ENCODE measurements at places on chromosomes 7 and 10.

- DNase-seq, result no peak
These were observed 83.5 kb upstream of the KMT2C start for GRCh38 chr7:152519290-152519689.

GRCh38 chr7:116862951-116863670 lies 724 bp downstream of the CAPZA2 start:
- DNase-seq, result no peak

DNA sequence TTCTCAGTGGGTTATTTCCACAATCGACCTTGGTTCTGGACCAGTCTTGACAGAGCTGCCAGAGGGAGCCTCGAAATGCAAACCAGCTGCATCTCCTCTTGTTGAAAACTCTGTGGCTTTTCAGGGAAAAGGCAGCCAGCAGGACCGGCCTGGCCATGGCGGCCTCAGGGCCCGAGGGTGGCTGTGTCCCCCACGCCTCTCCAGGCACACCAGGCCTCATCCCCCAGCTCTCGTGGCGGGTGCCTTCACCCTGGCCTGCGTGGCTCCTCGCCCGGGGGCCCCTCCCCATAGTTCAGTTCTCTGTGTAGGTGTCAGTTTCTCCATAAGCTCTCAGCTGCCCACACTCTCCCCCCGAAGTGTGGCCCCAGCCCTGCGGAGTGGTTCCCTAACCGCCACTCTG lies 63.5 kb downstream of the MGMT start:
- DNase-seq, result no peak

GRCh38 chr7:41107938-41108448 lies 594.9 kb downstream of the INHBA start:
- no peak for DNase-seq

GRCh38 chr10:113309791-113310190 lies 243.1 kb upstream of the HABP2 start:
- no peak for DNase-seq

- DNase-seq, result no peak
These were observed 103.5 kb upstream of the FERD3L start for GRCh38 chr7:19248681-19249080.

DNA sequence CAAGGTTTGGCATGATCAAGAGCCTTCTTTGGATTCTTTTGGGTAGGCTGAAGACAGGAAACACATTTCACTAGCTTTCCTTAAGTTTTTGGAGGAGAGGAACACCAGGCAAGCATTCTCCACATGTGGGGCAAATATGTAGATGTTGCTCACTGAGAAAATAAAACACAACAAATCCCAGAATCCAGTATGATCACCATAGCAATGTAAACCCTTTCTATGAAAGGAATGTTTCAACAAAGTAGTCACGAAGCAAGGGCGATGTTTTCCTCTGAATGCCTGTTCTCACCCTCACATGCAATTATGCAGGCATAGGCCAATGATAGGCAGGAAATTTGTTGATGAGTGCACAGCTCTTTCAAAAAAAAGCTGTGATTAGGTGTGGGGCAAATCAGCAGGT lies 20.5 kb upstream of the CEP41 start:
- no peak for DNase-seq

DNA sequence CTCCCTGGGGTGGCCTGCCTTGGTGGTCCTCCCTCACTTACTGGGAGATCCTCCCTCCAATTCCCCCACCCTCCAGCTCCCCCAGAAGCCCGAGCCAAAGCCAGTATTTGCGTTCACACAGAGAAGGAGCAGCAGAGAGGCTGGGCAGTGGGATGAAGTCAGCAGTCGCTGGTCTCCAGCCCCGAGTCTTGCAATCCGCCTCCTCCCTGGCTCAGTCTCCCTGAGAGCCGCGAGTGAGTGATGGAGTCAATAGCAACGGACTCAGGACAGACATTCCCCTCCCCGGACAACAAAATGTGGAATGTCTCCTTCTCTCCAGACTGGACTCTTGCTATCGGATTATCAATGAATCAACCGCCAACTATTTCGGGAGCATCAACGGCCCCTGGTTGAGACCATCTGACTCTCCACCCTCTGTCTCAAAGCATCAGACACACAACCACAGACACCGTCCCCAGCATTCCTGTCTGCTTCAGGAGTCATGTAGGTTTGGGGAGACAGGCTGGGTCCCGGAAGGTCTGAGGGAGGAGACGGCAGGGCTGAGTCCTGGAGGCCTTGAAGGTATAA lies 178.4 kb downstream of the SH3PXD2A start:
- DNase-seq, result no peak

DNA sequence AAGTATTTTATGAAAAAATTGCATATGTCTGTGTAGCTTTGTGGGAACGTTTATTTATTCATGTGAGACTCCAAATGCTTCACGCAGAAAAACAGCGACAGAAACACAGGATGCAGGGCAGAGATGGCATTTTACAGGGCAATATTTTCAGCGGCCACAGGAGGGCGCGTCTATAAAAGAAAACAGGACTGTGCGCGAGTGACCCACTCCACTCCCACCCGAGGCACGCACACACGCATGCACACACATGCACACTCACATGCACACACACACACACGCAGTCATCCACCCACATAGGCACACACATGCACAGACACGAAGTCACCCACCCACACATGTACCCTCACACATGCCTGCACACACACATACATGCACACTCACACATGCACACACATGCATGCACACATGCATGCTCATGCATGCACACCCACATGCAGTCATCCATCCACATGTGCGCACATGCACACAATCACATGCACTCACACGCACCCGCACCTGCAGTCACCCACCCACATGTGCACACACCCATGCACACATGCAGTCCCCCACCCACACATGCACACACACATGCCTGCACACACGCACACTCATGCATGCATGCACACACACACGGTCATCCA lies 96.3 kb downstream of the DNAJB6 start:
- DNase-seq, result peak; percentile 56

DNA sequence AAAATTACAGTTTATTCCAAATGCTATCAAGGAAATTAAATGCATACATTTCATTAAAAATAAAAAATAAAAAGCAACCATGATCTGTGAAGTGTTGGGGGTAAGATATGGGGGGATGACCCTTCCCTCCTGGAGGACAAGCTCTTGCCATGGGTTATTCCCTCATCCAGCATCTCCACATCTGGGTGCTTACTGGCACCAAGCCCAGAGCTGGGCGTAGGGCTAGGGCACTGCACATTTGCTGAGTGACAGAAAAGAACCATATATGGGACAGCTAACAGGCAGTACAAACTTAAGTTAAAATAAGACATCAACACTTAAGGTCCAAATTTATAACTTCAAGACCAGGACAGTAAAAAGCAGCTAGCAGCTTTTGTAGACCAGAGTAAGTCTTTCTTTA lies 10.2 kb downstream of the CCDC6 start:
- no peak for DNase-seq

DNA sequence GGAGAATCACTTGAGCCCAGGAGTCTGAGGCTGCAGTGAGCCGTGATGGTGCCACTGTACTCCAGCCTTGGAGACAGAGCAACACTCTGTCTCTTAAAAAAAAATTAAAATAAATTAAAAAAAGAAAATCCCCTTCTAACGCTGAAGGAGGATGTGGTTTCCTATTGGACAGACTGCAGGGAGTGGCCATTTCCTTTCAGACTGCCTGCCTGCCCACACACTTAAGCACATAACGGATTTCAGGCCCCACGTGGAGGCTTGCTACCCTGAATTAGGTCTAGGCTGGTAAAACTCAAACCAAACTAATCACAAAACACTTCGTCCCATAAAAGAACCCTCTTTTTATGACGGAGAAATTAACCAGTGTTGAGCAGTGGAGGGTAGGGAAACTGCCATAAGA lies 34.0 kb downstream of the GATA3 start:
- no peak for DNase-seq

GRCh38 chr10:67667035-67667425 lies 29.0 kb downstream of the CTNNA3 start:
- no peak for DNase-seq

DNA sequence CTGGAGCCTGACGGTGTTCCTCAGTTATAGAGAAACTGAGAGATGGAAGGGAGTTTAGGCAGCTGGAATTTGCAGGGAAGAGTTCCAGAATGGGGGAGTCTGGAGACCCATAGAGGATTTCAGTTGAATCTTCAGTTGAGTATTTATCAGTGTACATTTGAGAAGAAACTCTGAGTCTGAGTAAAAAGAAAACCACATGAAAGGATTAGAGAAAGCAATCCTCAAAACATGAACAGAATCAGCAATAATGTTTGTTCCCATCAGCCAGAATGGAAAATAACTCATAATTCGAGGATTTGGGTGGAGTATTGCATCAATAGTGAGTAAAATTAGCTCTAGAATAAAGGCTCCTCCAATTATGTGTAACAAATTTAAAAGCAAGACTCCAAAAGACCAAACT lies 130.0 kb upstream of the AHR start:
- no peak for DNase-seq

- DNase-seq, result no peak
These were observed 78.1 kb downstream of the ARL4A start for GRCh38 chr7:12765431-12766100.

DNA sequence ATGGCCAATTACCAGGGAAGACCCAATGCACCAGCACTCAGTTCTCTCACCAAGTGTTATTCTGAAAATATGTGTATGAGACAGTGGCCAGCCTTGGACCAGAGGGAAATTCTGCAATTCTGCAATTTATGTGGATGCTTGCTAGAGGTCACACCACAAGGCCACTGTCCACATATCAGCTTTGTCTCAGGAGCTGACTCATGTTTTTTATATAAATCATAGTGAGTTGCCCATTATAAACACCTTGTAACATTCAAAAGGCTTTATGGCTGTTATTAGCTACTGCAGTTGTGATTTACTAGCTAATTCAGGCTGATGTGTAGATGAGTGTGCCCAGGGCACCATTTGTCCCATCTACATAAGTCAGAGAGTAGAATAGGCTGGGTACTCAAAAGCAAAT lies 649.0 kb downstream of the LRMDA start:
- DNase-seq, result no peak

DNA sequence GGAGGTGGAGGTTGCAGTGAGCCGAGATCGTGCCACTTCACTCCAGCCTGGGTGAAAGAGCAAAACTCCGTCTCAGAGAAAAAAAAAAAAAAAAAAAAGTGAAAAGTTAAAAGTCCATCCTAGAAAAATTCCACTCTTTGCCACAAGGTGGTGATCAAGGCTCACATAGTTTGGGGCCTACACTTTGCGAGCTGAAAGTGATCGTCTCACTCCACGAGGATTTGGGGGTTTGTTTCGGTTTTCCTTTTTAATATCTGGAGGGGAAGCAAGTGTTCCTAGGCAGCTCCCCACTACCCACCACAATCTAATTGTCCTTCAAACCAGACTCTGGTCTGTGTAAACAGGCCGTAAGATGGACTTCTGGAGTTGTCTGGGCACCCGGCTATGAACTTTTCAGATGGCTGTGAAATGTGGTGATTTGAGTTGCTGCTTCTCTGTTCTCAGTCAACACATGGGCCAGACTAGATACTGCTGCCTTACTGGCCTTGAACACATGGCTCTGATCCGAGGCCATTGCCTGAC lies 27.1 kb downstream of the PRLHR start:
- DNase-seq, result peak; percentile 66

GRCh38 chr7:75943864-75944263 lies 28.9 kb downstream of the POR start:
- DNase-seq, result no peak

- DNase-seq, result no peak
These were observed 1.6 kb downstream of the ZNF746 start for GRCh38 chr7:149495785-149496641.

DNA sequence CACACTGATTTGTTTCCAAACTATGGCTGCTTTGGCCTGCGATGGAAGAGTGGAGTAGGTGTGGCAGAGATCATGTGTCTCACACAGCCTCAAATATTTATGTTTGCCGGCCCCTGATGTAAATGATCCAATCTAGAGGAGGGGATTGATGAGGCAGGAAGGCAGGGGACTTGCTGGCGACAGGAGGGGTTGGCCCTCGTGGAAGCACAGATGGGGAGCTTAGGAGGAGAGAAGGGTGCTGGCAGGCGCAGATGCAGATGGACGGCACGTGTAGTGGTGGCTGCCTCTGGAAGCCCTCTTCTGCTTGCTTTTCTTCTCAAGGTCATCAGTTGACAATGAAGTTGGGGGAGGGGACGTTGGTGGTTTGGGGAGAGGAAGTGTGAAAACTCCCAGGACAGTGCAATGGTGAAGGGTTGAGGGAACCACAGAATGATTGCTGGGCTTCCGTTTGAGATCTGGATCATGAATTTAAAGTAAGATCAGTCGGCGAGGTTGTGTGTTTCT lies 15.4 kb downstream of the COL13A1 start:
- no peak for DNase-seq

DNA sequence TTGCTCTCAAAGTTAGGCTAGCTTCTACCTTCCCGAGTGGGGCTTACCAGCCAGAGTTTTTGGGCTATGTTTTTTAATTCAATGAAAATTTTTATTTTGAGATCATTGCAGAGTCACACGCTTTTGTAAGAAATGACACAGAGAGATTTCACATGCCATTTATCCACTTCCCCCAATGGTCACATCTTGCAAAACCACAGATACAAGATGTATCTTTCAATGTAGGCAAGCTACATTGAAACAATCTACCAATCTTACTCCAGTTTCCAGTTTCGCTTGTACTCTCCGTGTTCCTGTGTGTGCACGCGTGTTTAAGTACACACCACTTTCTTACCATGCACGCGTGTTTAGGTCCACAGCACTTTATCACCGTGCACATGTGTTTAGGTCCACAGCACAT lies 89.4 kb upstream of the LEP start:
- no peak for DNase-seq

DNA sequence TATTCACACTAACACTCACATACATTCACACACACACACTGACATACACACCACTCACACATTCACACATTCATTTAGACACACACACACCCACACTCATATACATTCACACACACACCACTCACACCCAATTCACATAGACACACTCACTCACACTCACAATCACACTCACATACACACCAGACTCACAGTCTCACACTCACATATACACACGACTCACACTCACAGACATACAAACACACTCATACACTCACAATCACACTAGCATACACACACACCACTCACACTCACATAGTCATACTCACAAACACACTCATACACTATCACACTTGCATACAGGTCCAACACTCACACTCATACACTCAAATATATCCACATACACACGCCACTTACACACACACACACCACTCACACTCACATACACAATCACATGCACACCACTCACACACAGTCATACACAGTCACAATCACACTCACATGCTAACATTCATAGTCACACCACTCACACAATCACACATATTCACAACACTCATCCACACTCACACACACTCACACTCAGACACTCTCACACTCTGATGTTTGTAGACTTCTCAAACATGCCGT lies 312.6 kb downstream of the SFMBT2 start:
- no peak for DNase-seq

All from stimulated activated CD4-positive, alpha-beta T cell treated with anti-CD3 and anti-CD28 coated beads, Interleukin-1b, Interleukin-23, amount 100 ng/mL, for 4 hours (primary cell).